ENCODE measurements at places on chromosomes 4 and X.

DNA sequence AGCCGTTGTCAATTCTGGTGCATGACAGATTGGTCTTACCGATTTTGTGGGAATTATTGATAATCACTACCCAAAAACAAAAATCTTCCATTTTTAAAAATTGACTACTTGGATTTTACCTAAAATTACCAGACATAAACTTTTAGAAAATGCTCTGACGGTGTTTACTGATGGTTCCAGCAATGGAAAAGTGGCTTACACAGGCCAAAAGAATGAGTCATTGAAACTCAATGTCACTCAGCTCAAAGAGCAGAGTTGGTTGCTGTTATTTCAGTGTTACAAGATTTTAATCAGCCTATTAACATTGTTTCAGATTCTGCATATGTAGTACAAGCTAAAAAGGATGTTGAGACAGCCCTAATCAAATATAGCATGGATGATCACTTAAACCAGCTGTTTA is 23.0 kb upstream of the UGT2B17 start:
- no peak for DNase-seq

DNA sequence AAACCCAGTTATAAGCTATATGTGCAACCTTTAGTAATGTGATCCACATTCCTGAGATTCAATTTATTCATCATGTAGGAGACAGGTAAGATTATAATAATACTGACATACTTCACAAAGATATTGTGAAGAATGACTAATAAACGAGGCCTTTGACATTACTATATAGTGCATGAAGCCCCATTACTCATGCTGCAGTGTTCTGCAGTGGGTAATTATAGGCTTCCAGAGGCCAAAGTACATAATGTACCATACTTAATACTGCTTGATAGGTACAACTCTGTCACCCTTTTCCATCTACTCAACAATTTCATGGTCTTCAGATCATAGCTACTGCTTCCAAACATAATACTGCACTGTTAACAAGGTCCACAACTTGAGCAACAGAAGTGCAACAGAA is 68.9 kb downstream of the COL25A1 start:
- no peak for DNase-seq

DNA sequence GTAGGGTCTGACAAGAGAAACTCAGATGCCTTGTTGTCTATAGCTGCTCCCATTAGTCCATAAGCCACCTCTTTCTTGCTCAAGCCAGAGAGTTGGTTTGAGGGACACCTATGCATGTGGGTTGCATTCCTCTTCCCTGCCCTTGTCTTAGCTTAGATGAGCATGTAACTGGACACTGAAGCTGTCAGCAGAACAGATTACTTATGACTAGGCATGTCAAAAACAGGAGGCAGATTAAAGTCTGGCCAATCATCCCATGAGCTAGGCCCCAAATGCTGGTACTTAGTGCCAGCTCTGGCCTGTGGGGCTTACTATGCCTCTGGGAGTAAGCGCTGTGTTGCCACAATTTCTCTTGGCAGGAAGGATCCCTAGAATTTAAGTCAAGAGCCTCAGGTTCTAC is 215.2 kb downstream of the AR start:
- no peak for DNase-seq

DNA sequence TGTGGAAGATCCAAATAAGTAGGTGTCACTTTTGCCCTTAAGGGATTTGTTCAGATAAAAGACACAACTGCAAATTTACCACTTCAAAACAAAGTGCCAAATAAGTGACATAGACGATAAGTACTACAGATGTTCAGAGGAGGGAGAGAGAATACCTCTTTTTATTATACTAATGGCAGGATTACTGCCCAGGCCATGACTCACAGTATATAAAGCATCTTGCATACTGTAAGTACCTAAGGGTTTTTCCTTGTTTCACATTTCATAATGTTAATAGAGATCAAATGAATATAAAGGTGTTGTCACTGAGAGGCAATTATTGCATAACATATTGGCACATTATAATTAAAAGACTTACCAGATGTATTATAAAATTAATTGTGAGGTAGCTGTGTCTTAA is 46.4 kb downstream of the PTPN13 start:
- DNase-seq, result no peak

- no peak for DNase-seq
These were observed 102.8 kb downstream of the CBR4 start for GRCh38 chr4:168907119-168907698.

- DNase-seq, result no peak
These were observed 266.2 kb upstream of the LDB2 start for GRCh38 chr4:17164666-17165065.

GRCh38 chr4:25487155-25487554 is 110.1 kb downstream of the ANAPC4 start:
- no peak for DNase-seq

- no peak for DNase-seq
These were observed 543.0 kb downstream of the SPRY1 start for GRCh38 chr4:123939621-123940020.

DNA sequence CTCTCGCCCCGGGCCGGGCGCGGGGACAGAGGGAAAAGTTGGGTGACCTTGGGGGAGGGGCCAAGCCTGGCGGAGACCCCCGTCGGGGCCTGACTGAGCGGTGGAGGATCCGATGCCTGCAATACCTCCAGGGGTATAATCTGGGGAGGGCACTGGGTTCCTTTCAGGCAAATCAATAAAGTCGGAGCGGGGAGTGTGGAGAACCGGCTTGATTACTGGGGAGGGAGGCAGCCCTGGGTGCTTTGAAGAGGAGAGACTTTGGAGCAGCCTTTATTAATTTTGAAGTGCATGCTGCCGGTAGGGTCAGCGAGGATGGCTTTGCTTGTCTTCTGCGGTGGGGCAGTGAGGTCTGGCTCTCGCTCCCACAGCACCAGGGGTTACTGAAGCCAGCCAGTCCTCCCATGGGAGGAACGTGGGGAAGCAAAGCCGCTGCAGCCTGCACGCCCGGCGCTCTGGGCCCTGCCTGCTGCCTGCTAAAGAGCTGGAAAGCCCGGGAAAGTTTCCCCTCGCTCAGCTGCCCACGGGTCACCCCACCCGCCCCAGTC is 403 bp upstream of the LGI2 start:
- no peak for DNase-seq

DNA sequence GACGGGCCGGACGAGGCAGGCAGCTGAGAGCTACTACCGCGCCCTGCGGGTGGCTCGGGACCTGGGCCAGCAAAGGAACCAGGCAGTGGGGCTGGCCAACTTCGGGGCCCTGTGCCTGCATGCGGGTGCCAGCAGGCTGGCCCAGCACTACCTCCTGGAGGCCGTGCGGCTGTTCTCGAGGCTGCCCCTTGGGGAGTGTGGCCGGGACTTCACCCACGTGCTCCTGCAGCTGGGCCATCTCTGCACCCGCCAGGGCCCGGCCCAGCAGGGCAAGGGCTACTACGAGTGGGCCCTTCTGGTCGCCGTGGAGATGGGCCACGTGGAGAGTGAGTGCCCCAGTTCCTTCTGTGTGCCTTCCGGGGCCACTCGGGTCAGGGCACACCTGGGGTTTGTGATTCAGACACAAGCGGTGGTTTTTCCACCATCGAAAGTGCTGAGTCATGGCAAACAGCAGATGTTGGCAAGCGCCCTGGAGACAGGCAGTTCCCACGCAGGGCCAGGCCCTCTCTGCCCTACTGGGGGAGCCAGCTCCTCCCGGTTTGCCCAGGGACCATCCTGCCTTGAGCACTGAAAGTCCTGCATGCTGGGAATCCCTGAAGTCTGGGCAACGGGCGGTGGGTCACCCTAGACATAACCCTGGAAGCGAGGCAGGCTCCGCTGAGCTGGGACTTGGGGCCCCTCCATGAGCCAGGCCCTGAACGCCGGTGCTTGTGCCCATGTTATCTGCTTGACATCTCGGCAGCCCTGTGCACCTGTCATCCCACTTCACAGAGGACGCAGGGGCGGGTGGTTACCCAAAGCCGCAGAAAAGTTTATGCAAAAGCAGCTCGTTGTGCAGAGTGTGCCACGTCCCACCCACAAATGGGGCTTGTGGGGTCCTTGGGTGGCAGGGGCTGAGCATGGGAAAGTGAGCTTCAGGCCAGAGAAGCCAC is 29.5 kb downstream of the SH3TC1 start:
- peak; percentile 22 for DNase-seq

- DNase-seq, result no peak
These were observed 1442.8 kb upstream of the PCDH7 start for GRCh38 chr4:29277381-29277780.

DNA sequence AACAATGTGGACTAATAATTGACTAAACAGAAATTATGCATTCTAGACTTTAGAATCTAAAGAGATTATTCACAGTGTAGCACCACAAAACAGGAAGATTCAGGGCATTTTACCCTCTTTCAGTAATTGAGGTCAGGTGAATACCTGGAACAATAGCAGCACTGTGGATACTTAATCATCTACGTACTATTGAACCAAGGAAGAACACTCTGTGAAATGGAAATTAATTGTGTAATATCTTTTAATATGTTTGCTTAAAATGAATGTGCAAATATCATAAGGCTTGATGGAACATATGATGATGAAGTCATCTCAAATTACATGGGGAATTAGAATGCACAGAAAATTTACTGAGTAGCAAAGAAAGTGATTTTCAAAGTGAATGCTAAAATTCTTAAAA is 68.5 kb upstream of the MAP9 start:
- no peak for DNase-seq

DNA sequence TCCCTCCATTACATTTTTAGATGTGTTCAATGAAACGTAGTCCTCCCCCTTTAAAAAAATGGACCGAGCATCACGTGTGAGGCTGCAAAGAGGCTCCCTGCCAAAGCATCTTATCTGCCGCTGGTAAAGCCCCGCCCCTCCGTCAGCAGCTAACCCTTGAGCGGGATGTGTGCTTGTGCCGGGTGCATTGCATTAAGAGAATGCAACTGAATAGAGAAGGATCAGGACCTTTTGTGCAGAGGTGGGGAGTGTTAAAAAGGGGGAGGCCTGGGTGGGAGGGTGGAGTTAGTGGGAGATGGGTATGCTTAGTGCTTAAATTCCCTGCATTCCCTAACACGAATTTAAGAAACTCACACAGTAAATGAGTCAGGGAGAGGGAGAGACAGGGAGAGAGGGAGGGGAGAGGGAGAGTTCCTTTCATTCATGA is 66.0 kb downstream of the TBL1X start:
- DNase-seq, result peak; percentile 23

DNA sequence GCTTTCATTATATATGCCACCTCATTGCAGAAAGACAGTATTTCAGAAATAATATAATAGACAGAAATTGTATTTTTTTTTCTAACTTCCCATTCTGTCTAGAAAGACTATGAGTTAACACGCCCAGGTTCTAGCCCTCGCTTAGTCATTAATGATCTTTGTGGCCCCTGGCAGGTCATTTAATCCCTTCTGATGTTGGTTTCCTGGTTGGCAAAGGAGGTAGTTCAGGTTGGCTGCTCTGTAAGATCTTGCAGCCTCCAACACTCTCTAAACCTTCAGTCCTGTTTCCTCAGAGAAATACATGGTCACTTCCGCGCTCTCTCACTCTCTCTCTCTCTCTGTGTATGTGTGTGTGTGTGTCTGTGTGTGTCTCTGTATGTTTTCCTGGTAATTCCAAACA is 156.3 kb upstream of the NOCT start:
- DNase-seq, result no peak

DNA sequence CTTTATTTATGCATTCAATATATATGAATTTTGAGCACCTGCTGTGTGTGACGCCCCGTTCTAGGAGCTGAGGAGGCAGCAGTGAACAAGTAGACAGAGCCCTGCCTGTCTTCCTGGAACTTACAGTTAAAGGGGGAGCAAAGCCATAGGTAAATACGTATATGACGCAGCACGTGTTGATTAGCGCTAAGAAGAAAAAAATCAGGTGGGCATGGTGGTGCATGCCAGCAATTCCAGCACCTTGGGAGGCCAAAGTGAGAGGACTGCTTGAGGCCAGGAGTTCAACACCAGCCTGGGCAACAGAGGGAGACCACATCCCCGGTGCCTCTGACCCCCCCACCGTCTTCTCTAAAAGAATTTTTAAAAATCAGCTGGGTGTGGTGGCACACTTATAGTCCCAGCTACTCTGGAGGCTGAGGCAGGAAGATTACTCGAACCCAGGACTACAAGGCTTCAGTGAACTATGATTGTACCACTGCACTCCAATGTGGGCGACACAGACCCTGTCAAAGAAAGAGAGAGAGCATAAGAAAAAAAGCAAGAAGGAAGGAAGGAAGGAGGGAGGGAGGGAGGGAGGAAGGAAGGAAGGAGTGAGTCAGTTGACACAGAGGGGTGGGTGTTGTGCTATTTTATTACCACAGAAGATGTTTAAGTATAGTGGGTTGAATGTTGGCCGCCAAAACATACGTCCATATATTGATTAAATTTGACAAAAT is 5.4 kb upstream of the KIAA0232 start:
- no peak for DNase-seq

GRCh38 chr4:26294904-26295303 is 25.9 kb upstream of the RBPJ start:
- DNase-seq, result no peak

GRCh38 chr4:11230866-11231265 is 197.8 kb downstream of the HS3ST1 start:
- no peak for DNase-seq

GRCh38 chrX:40757058-40757457 is 21.7 kb upstream of the MED14 start:
- no peak for DNase-seq

DNA sequence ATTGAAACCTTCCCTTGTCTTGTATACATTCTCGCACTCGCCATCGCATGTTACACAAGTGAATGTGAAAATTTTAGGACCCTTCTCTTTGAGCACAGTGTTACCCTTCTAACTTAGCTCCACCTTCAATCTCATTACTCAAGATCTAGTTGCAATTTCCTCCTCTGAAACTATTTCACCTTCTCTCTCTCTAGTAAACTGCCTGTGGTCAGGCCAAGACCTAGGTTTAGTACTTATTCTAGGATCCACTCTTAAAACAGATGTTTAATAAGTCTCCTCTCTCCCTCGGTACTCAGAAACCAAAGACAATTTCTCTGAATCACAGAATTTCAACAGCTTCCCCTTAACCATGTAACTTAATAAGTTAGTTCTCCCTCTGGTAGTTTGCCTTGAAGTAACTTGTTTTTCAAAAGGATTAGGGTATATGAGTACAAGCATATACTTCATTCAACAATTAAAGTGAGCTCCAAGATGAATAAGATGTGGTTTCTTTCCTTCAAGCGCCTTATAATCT is 156.0 kb downstream of the SH3KBP1 start:
- no peak for DNase-seq
